ENCODE measurements at places on chromosomes 6 and 20. TPM values are rescaled to one million over a fixed set of nuclear protein-coding genes. Genes with fewer than 3 reads are reported as not detected.

DNA sequence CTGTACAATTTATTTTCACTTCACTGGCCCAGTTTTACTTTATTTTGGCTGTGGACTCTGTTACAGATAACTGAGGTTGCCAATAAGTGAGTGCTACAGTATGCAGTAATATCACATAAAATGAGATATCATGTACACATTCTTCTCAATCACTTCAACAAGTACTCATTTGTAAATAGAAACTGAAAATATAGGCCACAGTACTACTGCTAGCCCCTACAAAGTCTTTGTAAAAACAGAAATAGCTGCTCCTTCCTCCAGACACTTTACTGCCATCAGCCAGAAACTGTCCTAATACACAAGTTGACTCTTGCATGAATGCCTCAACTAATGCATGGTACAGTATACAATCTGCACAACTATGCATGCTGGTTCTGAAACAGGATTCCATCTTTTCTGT, 9.2 kb downstream of the DTNBP1 start:
- no peak for DNase-seq

- DNase-seq: no peak
Measured at GRCh38 chr20:44730441-44730840, 15.2 kb upstream of the KCNK15 start.

GRCh38 chr20:38863024-38863851, 57.7 kb downstream of the PPP1R16B start:
- DNase-seq: no peak

The SLC22A7 gene
- not detected for polyA plus RNA-seq

GRCh38 chr6:14925699-14926026, 320.2 kb upstream of the JARID2 start:
- DNase-seq: peak; percentile 33

DNA sequence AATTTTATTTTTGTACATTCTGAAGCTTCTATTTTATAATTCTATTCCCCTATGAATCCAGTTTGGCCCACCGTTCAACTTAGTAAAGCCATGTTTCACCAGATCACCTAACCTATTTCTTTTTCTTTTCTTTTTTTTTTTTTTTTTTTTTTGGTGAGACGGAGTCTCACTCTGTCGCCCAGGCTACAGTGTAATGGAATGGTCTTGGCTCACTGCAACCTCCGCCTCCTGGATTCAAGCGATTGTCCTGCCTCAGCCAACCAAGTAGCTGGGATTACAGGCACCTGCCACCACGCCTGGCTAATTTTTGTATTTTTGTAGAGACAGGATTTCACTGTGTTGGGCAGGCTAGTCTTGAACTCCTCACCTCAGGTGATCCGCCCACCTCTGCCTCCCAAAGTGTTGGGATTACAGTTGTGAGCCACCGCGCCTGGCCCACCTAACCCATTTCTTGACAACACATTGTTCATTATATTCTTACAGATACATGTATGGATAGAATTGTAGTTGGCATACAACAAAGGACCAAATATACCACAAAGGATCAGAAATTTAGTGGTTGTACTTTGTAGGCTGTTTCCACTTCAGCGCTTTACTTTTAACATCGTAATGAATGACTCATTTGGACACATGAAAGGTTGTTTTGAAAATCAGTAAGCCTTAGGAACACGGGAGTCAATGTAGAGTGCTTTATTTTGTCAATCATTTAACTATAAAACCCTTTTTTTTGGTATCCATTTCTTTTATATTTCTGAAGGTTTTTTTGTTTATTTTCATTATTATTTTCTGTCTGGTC, 63.2 kb downstream of the GJA1 start:
- no peak for DNase-seq

- DNase-seq: no peak
Measured at GRCh38 chr6:41162687-41163418, at the start of gene TREM2. Gene TREM2 (minus strand): TSS chr6:41163116. CDS start chr6:41163082, 34 bp downstream.

DNA sequence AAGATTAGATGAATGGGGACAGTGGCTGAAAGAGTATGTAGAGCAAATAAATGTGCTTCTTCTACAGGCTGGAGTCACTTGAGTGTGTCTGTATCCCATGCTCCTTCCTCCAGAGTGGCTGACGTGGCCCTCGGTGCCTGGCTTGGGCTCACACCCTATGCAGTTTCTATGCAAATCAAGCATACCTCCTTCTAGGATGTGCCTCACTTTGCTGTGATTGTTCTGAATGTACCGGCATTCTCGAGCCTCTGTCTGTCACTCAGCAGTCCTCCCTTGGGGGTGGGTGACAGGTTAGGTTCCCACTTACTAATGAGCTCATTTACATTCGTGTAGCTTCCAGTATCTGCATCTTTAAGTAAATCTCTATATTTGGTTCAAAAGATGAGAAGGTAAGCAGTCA, 55.1 kb upstream of the HDDC2 start:
- DNase-seq: no peak

- no peak for DNase-seq
Measured at GRCh38 chr6:166562726-166563125, 23.8 kb downstream of the RAMACL start.

DNA sequence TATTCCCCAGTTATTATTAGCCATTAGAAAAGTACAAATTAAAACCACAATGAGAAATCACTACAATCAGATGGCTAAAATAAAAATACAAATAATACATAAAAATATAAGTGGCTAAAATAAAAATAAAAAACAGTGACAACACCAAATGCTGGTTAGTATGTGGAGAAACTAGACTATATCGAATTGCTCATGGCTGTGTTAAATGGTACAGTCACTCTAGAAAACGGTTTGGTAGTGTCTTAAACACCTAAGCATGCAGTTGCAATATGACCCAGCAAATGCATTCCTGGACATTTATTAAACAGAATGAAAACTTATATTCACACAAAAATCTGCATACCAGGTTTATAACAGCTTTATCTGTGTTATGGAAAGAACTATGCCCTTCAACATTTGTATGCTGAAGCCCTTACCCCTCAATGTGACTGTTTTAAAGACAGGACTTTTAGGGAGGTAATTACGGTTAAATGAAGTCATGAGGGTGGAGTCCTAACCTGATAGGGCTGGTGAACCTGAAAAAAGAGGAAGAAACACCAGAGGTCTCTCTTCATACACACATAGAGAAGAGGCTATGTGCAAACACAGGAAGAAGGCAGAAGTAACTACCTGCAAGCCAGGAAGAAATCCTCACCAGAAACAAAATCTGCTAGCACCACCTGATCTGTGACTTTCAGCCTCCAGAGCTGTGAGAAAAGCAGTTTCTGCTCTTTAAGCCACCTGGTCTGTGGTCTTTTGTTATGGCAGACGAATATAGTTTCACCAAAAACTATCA, 84.9 kb downstream of the ASCC3 start:
- no peak for DNase-seq

GRCh38 chr6:13146442-13146841, 181.9 kb downstream of the TBC1D7 start:
- DNase-seq: no peak

The MYT1 gene
- polyA plus RNA-seq: 0.19 TPM

The PHF10 gene
- 62.2 TPM for polyA plus RNA-seq

DNA sequence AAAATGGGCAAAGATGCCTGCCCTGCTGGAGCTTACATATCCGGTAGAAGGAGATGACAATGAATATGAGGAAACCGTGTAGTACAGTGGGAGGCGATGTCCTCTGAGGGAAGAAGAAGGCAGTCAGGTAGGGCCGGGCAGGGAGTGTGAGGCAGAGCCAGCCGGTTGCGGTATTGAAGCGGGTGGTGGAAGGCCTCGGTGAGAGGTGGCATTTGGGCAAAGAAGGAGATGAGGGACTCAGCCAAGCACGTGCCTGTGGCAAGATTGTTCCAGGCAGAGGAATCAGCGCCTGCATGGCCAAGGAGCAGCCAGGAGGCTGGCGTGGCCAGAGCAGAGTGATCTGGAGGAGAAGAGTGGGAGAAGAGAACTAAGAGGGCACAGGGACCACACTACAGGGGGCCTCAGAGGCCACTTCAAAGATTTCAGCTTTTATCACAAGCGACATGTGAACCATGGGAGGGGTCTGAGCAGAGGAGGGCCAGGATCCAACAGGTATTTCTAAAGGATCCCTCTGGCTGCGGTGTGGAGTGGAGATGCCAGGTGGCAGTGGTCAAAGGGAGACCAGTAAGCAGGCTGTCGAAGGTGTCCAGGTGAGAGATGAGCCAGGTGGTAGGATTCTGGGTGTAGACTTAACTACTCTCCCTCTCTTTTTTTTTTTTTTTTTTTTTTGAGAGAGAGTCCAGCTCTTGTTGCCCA, 13.8 kb downstream of the MDFI start:
- DNase-seq: no peak

DNA sequence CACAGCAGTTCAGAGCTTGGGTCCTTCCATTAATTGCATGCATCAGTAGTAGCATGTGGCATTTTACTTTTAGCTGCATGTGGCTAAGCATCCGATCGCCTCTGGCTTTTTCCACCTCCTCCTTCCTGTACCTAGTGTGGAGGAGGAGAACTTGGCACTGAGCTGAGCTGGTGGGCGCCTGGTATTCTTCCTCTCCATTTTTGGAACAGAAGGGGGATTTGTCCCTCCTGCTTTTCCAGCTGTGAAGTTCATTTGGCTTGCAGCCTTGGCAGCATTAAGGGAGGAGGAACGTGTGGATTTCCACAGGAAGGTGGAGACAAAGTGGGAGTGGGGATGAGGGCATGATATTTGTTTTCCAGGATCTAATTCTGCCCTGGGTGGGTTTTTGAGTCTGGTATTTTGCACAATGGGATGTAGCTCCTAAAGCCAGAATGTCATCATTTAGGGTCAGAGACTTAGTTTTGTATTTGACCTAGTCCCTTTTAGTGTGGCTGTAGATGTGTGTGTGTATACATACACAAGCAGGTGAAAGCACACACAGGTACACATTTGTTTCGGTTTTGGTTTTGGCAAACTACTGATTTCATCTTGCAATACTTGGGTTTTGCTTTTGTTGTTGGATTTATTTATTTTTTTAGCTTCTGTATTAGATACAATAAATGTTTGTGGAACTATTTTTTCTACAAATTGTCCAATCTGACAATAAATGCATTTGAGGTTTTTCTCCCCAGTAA, 90.0 kb downstream of the SASH1 start:
- no peak for DNase-seq

GRCh38 chr6:25127076-25127837, 151.9 kb upstream of the CARMIL1 start:
- DNase-seq: no peak

DNA sequence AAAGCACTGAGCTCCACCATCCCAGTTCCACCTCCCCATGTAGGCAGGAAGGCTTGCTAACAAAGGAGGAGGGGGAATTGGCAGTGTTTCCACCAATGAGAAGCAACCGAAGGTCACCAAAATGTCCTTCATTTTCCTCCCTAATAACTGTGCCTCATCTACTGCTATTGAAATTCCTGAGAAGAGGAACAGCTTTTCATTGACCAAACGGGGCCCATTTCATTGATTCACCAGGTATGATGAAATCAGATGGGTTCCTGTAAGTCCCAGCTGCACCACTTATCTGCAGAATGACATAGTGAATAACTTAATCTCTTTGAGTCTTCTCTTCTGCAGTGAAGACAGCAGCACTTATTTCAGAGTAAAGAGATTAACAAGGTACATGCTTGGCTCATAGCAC, 17.3 kb downstream of the TREM1 start:
- no peak for DNase-seq

DNA sequence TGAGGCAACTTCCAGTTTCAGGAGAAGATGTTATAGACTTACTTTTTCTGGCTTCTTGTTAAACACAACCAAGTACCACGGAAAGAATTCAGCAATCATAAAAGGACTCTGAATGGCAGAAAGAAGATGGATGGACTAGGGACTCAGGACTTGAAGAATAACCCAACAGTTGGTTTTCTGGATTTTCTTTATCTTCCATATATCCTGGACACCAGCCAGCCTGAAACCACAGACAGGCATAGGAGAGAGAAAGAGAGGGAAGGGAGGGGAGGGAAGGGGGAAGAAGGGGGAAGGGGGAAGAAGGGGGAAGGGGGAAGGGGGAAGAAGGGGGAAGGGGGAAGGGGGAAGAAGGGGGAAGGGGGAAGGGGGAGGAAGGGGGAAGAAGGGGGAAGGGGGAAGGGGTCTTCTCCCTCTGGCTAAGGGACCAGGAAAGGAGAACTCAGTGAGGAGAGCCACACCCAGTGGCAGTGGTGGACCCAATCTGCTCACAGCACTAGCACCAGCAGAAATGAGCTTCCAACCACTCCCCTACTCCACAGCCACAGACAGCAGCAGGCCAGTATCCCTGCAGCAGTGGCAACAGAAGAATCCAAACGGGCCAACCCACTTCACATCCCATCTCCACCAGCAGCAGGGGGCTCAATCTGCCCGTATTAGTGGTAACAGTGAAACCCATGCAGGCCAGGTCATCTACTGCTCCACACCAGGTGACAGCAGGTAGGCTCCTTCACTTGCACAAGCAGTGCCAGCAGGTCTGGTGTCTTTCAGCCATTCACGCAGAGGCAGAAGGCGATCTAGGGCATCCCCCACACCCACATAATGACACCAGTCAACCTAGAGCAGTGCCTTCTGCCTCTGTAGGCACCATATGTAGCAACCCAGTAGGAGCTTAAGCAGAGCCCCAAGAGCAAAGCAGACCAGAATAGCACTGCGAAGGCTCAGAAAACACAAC, 78.6 kb downstream of the TRMT6 start:
- no peak for DNase-seq

DNA sequence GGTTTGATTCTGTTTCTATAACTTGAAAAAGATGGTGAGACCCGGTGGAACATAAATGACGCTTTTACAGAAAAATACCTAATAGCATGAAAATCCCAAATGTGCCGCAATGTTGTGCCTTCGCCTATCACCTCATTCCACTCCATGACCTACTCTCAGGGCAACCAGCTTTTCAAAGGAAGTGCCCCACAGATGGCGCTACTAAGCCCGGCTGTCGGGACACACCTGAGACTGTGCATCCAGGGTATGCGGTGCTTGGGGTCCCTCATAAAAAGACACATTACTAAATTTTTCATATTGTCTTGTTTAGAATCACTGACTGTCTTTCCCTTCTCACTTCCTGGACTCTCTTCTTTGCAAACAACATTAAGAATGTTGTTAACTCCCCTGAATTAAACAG, 145.5 kb upstream of the RPS6KA2 start:
- no peak for DNase-seq

All from muscle of back (tissue), 13 donors.